ENCODE measurements at places on chromosomes 7 and 10.

- no peak for DNase-seq
Measured at GRCh38 chr10:97852840-97853405, 3.3 kb downstream of the GOLGA7B start.

- no peak for DNase-seq
Measured at GRCh38 chr10:61391281-61391680, 61.9 kb downstream of the TMEM26 start.

DNA sequence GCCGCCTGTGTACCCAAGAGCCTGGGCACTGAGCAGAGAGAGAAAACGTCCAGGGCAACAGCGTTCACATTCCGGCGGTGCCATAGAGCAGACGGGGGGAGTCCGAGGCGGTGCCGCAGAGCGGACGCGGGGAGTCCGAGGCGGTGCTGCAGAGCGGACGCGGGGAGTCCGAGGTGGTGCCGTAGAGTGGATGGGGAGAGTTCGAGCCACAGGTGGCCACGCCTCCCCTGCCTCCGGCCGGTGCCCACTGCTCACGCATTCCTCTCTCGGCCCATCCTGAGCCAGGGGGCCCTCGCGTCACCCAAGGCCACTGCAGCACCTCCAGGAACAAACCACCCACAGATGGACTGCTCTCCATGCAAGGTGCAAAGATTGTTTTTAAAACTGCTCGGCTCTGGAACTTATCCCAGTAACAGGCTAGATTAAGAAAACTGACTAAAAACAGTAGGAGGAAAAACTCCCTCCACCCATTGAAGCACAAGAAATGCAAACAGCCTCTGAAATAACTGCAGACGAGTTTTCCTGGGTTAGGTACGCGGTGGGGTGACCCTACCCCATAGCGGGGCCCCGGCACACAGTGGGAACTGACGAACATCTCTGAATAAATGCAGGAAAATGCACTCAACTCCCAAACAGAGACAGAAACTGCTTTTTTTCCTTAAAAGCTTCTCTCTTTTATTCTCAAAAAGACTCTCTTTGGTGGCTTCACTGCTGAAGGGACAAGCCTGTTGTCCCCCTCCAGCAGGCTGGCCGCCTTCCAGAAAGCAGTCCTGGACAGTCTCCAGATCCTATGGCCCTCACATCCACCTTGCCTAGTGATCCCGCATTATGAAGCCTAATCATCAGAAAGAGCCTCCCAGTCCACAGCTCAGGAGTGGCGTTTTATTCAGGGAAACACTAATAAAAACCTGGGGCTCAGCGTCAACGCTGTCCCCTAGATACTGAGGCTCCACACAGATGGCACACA lies 55.9 kb downstream of the DIP2C start:
- no peak for DNase-seq

- DNase-seq = no peak
Measured at GRCh38 chr10:72228318-72228751, 12.3 kb upstream of the ASCC1 start.

DNA sequence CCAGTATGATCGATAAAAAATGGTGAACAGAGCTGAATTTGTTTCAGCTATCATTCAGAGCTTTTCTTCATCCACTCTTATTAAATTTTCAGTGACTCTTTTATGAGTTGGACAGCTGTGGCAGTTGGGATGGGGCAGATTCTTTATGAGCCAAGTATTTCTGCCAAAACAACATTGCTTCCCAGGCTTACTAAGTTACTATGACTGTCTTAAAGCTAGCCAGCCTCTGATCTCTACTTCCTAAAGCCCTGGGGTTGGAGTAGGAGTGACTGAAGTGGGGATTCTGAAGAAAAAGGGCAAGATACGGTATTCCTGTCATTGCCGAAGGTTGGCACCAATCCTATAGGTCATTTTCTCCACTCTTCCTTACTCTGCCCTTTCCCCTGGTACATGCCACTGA lies 12.7 kb downstream of the RPP30 start:
- DNase-seq = no peak

DNA sequence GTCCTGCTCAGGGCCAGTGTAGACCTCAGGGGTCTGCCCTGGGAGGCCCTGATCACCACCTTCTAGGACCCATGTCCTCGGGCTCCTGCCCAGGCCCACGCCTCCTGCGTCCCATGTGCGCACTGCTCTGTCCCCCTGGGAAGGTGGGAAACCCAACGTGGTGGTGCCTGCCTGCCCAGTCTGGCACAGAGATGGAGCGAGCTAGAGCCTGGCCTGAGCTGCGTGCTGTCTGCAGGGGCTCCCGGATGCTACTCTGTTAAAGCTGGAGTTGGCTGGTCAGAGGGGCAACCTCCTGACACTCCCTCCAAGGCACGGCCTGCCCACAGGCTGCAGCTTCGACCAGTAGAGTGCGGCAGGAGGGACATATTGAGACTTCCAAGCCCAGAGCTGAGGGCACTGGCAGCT lies 171.7 kb downstream of the DNAJB6 start:
- no peak for DNase-seq
